ENCODE measurements at places on chromosomes 2 and 18.

DNA sequence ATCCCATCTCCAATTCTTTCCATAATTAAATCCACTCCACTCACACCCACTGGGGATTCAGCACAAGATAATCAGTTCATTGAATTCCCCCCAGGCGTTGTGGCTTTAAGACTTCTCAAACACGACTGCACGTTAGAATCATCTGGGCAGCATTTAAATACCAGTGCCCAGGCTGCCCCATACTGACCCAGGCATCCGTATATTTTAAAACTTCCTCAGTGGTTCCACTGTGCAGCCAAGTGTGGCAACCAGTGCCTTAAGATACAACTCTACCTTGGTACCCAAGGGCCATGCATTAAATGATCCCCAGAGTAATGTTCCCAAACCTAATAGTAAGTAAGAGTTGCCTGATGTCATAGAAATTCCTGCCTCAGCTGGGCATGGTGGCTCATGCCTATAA, 54.3 kb upstream of the BZW1 start:
- no peak for DNase-seq

- no peak for DNase-seq
These were observed 442.9 kb downstream of the KCNJ3 start for GRCh38 chr2:155141418-155141817.

DNA sequence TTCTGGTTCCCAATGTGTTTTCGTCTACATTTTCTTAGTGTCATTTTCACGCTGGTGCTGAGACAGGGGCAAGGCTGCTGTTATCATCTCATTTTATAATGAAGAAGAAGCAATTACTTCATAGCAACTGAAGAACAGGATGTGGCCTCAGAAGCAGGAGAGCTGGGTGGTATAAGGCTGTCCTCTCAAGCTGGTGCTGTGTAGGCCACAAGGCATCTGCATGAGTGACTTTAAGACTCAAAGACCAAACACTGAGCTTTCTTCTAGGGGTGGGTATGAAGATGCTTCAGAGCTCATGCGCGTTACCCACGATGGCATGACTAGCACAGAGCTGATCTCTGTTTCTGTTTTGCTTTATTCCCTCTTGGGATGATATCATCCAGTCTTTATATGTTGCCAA, 7.3 kb downstream of the IL36G start:
- DNase-seq = no peak

DNA sequence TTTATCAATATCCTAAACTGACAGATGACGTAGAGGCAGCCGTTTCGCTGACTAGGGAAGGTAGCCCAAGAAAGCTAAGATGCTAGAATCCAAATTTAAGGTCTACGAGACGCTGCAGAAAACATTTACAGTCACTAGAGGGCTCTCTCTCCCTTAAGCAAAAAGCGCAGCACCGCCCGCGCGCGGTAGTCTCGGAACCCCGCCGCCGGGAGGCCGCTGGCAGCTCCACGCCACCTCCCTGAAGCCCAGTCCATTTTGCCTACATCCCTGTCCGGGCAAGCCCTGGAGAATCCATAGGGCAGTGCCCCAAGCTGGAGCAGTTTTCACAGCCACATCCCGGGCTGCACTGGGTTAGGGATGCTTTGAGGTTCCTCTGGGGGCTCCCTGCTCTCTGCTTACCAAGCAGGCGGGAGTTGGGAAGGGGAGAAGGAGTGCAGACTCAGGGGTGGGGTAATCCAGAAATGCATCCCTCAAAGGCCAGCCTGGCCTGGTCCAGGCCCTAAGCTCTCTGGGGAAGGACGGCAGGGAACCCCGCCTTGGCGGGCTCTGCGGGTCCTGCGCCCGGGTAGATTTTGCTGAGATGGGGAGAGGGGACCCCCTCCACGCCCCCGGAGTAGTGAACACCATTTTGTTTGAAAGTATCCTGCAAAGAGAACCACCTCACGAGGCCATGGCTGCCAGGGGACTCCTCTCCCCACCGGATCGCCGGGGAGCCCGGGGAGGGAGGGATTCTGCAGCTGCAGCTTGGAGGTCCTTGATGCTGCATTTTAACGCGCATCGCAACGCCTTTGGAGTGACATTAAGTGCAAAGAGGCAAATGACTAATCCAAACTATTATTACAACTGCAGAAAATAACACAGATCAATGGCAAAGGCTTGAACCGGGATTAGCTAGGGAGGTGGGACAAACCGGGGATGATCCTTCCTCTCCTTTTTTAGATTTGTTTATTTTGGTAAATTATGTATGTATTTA, 1.3 kb upstream of the DPYSL5 start:
- DNase-seq = peak; percentile 78

DNA sequence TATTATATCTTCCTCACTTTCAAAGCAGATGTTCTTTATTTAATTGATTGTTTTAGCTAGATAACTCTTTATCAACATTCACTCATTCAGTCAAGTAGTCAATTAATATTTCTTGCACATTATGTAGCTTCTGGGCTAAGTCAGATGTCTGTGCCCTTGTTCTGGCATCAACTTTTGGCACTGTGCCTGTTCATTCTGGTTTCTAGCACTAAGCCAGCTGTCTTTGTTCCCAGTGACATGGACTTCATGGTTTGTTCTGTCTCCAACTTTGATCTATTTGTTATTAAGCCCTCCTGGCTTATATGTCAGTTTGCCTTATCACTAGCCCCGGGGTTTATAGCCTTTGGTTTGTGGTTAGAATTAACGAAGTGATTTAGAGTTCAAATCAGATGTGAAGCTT, 247.9 kb upstream of the SYT4 start:
- no peak for DNase-seq

GRCh38 chr2:134823431-134823830, 15.0 kb upstream of the ACMSD start:
- no peak for DNase-seq

GRCh38 chr2:170812710-170813600, 3.7 kb upstream of the GAD1 start:
- peak; percentile 96 for DNase-seq

GRCh38 chr18:67766930-67767329, 250.4 kb upstream of the DSEL start:
- no peak for DNase-seq

DNA sequence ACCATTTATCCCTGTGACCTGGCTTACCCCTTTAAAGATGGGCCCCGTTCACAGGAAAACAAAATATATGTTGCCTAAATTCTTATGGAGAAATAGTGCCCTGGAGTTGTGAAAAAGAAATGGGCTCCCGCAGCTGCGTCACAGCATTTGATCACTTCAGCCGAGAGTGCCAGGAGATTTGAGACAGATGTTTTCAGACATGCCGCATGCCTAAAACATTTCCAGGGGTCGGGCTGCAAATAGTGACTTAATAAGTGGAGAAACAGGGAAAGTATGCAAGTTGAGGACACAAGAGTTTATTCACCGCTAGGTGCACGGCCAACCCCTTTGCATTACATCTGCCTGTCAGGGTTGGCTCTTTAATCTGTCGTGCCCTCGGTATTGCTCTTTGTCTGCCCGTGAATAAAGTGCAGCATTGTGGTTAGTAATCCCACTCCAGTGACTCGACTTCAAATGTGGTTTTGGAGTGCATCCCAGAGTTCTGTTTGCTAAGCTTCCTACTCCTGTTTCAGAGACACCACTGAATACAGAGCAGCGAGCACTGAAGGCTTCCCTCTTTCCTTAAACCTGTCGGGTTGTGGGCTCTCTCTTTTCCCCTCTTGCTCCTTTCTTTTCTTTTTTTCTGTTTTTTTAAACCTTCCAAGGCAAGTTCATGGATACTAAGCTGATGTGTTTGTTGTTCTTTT, 187.5 kb downstream of the LTBP1 start:
- DNase-seq = no peak

- peak; percentile 22 for DNase-seq
These were observed 19.0 kb upstream of the FAM178B start for GRCh38 chr2:97005353-97005752.

DNA sequence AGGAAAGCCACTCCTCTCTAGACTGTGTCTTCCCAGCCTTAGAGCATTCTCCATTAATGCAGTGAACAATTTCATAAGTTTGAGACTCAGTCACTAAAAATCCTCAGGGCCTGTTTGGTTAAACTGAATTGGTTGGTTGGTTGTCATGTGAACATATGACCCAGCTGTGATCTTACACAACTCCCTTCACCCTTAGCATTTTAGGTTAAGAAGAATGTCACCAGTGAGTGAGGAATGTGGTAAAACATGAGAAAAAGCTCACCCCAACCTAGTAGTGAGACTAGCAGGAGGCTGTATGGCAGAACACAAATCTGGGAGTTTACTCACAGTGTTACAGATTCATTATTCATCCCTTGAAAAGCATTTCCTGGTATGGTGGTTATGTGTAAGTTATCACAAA, 32.4 kb downstream of the LHCGR start:
- no peak for DNase-seq

DNA sequence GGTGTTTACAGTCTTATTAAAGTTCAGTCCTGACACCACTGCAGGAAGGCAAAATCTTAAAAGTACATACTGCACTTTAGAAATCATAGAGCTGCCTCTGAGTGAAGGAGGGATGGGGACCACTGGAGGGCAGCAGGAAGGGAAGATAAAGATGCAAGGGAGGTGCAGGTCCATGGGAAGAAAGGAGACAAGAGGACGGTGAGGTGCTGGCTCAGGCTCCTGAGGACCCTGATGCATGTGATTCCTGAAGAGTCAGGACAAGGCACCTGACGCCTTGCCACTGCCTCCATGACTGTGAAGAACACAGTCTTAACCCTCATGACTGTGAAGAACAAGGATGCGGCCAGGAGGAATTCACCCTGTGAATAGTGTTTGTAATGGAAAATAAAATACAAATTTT, 116.2 kb upstream of the NPAS2 start:
- no peak for DNase-seq

DNA sequence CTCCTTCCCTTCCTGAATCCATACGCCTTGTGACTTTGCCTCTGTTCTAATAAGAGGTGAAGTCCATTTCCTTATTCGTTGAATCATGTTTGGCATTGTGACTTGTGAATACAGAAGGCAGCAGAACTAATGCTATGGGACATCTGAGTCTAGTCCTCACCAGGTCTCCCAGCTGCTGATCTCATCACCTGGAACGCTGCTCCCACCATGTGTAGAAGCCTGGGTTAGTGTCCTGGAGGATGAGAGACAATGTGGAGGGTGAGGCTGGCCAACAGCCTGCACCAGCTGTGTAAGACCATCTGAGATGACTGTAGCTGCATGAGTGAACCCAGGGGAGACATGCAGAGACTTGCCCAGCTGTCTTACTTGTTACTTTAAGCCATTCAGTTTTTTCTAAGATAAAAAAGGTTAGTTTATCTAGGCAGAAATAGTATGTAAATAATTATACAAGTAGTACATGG, 3.5 kb upstream of the HAAO start:
- no peak for DNase-seq

- DNase-seq = no peak
These were observed 17.8 kb upstream of the SCLY start for GRCh38 chr2:238042849-238043584.

DNA sequence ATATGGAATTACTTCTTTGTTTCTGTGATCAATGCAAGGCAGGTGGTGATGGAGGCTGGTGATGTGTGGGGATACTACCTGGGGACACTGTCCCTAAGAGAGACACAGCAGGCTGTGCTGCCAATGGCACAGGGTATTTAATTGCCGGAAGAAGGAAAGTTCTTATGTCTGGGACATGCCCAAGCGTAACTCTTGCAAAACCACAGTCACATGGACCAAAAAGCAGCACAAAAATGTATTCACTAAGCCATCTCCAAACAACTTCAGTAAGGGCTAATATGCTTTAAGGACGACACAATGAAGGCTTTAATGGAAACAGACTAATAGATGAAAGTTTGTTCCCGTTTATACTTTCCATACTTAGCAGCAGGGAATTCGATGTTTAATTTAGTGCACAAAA, 49.7 kb upstream of the AP1S3 start:
- no peak for DNase-seq

- DNase-seq = peak; percentile 22
These were observed 19.2 kb upstream of the TMEM177 start for GRCh38 chr2:119659601-119660342.

DNA sequence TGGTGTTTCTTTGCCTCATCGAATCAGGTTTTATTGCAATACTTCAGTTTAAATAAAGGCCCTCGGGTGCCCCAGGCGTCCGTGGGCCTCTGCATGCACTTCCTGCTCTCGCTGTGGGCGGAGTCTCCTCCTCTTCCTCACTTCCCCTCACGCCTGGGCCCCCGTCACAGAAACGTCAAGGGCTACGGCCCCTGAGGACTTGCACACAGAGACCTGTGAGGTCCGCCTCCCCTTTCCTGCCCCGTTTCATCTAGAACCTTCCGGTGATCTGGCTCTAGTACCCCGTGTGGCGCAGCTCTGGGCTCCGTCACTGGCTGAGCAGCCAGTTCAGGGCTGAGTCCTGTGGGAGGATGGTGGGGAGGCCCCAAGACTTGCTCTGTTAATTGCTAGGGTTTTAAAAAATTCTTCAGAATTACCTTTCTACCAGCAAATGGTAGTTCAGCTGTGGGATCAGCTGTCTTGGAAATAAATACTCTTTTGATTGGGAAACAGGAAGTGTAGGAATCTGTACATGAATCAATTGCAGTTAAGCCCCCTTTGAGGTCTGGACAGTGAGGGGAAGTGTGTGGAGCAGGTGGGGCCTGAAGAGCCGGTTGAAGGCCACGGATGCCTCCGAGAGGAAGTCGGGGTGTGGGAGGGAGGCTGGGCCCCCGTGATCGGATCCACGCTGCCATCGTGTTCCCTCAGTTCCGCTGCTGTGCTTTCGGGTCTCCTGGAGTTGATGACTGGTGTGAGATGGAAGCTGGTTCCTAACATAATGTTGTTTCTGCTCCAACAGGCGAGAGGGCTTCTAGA, 10.2 kb downstream of the NFATC1 start:
- no peak for DNase-seq
